NCI-H1417 (cell line): ENCODE measurements at places on chromosomes 3 and 15.

GRCh38 chr15:57134851-57135250, 216.4 kb downstream of the TCF12 start:
- peak; percentile 13 for DNase-seq

- DNase-seq = peak; percentile 16
Measured at GRCh38 chr3:120052225-120052624, 42.0 kb downstream of the GSK3B start.

- DNase-seq = no peak
Measured at GRCh38 chr3:11507719-11508118, 136.0 kb downstream of the VGLL4 start.

- DNase-seq = peak; percentile 38
Measured at GRCh38 chr3:128226795-128227395, 73.6 kb downstream of the EEFSEC start.

- DNase-seq = no peak
Measured at GRCh38 chr3:62749657-62750056, 125.6 kb downstream of the CADPS start.

DNA sequence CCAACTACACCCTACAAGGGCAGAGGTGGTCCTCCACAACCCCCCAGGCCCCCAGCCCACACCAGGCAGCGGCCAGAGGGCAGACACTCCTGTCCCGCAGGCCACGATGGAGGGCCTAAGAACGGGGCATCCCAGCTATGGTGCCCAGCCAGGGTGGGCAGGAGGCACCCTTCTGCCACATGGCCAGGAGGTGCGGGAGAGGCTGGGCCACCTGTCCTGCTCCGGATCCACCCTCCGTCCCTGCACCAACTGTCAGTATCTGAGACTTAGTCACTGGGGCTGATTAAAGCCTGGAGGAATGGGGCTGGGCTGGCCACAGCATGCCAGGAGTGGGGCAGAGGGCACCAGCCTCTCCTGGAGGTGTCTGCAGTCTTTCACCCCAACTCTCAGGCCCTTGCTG, 37.9 kb downstream of the TNK2 start:
- no peak for DNase-seq

- no peak for DNase-seq
Measured at GRCh38 chr3:140950863-140951262, 9.2 kb downstream of the SLC25A36 start.

DNA sequence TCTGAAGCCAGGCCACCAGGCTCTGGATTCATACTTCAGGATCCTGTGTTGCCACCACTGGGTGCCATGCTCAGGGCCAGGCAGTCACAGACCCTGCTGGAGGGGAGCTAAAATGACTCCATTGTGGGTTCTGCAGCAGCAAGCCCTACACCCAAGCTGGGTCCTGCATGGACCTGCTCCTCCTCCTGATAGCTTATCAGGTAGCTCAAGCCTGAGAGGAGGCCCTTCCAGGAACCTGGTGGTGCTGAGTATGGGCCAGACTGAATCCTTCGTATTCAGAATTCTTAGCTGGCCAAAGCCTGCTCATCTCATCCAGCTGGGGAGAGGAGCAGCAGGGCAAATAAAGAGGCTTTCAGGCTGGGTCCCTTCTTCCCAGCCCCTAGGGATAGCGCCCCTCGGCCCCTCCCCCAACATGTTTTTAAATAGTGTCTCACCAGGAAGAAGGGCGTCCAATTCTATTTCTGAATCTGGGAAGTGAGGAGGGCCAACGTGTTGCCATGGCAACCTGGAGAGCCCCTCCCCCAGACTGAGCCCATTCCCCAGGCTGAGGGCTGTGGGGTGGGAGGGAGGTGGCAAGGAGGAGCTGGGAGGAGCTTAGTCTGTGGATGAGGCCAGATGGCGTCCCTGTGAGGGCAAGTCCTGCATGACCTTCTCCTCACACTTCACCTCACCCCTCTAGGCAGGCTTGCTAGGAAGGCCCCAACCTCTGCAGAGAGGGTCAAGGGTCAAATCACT, 11.0 kb upstream of the CAMKV start:
- DNase-seq = no peak

DNA sequence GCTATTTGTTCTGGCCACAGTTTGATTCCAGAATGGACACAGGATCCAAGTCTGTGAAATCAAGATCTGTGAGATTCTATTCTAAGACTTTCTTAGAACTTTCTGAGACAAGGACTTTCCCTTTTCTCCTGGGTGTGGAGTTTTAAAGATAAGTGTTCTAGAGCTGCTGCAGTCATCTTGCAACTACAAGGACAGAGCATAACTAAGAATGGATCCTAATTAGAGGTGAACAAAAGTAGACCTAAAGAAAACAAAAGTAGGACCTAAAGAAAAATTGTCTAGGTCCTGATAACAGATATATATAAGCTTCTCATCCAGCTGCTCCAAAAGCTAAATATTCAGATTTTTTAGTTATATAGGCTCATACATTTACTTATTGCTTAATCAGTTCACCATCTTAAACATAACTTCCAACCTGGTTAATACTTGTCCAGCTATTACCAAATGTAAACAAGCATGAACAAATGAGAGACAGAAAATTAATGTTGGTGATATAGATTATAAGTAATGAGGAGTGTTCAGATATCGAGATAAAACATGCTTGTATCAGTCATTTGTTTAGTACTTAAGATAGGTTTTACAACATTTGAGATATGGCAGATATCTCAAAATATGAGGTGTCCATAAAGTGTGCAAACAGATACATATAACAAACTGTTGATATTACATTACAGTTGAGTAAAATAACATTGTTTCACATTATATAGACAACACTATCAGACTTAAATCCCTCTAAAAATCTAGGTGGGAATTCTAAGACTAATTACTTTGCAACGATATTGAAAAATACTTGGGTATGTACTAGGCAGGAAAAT, 75.1 kb downstream of the CD200 start:
- DNase-seq = no peak

- DNase-seq = peak; percentile 77
Measured at GRCh38 chr3:135109681-135110080, 314.6 kb downstream of the EPHB1 start.

GRCh38 chr3:45946875-45947274, 3.6 kb downstream of the CXCR6 start:
- DNase-seq = no peak

- DNase-seq = no peak
Measured at GRCh38 chr15:46258056-46258455, 623.2 kb downstream of the SQOR start.

GRCh38 chr15:90592131-90592881, 62.6 kb downstream of the CRTC3 start:
- no peak for DNase-seq

DNA sequence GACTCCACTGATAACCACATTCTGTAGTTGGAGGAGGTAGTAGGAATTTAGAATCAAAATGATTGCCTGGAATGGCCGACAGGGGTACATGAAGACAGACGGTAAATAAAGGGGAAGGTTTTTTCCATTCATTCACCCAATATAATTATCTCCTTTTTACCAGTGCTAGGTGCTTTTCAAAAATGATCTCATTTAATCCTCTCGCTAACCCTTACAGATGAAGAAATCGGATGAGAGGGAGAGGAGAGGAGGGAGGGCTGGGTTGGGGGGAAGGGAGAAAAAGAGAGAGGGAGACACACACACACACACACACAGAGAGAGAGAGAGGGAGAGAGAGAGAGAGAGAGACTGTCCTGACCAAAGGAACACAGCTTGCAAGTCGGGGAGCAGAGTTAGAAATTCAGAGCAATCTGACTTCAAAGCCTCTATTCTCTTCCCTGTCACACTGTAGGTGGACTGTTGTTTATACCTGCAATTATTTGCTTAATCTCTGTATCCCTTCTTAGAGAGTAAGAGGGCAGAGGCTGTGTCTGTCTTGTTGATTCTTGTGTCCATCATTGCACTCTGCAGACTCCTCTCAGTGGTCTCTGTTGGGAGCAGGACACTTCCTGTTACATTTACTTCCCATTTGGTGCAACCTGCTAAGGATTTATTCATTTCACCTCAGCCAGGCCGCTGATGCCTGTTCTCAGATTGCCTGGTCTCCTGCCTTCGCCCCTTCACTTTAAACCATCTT, 18.7 kb upstream of the PAQR9 start:
- no peak for DNase-seq

DNA sequence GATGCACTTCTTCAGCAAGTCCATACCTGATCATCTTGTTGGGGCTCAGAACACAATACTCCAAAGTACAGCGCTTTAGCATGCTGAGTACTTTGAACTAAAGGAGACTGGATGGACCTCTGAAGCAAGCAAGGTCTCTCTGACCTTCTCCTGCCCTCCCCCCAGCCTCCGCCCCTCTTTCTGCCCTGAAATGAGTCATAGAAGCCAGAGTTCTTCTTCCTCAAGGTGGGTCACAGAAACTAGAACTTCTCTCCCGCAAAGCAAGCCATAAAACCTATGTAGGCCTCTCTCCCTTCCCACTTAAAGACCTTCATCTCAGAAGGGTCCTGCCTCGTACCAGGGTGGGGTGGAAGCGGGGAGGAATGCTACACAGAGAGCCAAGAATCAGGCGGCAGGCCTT, 230.5 kb upstream of the PROK2 start:
- DNase-seq = no peak

GRCh38 chr3:2099028-2099671, 484 bp downstream of the CNTN4 start:
- peak; percentile 26 for DNase-seq

DNA sequence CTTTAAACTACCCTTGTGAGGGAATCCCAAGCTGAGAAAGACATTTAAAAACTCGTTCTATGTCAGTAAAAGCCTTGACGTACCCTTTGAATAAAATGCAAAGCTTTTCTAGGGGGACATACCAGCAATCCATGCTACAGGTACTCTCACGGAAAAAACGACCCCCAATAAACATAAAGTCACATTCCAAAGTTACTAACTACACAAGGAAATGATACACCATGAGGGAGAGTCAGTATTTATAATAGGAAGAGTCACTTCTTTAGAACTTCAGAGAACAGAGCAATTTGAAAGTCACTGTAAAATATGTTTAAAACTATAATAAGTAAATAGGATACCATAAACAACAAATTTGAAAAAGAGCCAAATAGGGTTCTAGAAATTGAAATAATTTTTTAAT, 63.2 kb downstream of the CFAP20DC start:
- no peak for DNase-seq

DNA sequence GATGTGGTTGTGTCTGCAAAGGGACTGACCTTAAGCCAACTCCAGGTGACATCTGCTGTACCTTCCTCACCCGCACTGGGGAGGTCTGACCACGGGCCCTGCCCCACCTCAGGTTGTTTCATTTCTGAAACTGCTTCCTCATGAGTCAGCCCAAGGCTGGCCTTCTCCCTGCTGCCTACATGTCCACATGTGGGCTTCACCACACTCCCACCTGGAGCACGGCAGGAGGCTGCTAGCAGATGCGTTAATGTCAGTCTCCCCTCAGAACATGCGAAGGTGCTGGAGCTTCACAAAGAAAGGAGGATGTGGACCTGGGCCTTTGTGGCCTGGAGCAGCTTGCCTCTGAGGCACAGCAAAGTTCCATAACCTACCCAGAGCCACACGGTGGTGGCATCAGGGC, 69.4 kb upstream of the PLXNA1 start:
- no peak for DNase-seq
